Upper lobe of left lung (tissue), 6 donors: ENCODE measurements at places on chromosomes 12 and 14. TPM values are rescaled to one million over a fixed set of nuclear protein-coding genes. Genes with fewer than 3 reads are reported as not detected.

GRCh38 chr12:90174198-90174510, 465.5 kb upstream of the ATP2B1 start:
- DNase-seq, result no peak
- H3K4me1 ChIP-seq, result no peaks in the 10 kb centered on the region
- no peaks in the 10 kb centered on the region for H3K36me3 ChIP-seq
- H3K27me3 ChIP-seq, result no peaks in the 10 kb centered on the region

GRCh38 chr14:68440820-68441219, 352.0 kb downstream of the ZFP36L1 start:
- no peak for DNase-seq
- no peaks in the 10 kb centered on the region for H3K27me3 ChIP-seq
- no peak overlapping the region for H3K4me3 ChIP-seq
- H3K36me3 ChIP-seq, result no peaks in the 10 kb centered on the region
- peaks cover 3% of the 10 kb centered on the region for H3K4me1 ChIP-seq
- H3K27ac ChIP-seq, result no peak overlapping the region

GRCh38 chr14:92984082-92984788, 61.3 kb downstream of the CHGA start:
- H3K4me3 ChIP-seq, result no peak overlapping the region
- H3K27me3 ChIP-seq, result no peaks in the 10 kb centered on the region
- peaks cover 26% of the 10 kb centered on the region for H3K4me1 ChIP-seq
- no peaks in the 10 kb centered on the region for H3K36me3 ChIP-seq
- DNase-seq, result peak; percentile 67
- no peak overlapping the region for H3K27ac ChIP-seq

GRCh38 chr12:10190558-10191388, 11.9 kb downstream of the TMEM52B start:
- no peak for DNase-seq
- H3K4me1 ChIP-seq, result no peaks in the 10 kb centered on the region
- no peak overlapping the region for H3K4me3 ChIP-seq
- H3K27me3 ChIP-seq, result no peaks in the 10 kb centered on the region

- no peak overlapping the region for H3K4me3 ChIP-seq
- no peaks in the 10 kb centered on the region for H3K36me3 ChIP-seq
- no peak for DNase-seq
- H3K27ac ChIP-seq, result no peak overlapping the region
- no peaks in the 10 kb centered on the region for H3K27me3 ChIP-seq
These were observed 648.1 kb downstream of the BCL11B start for GRCh38 chr14:98623788-98624415.

GRCh38 chr14:72472845-72473244, 421.1 kb downstream of the DPF3 start:
- H3K27me3 ChIP-seq, result no peaks in the 10 kb centered on the region
- H3K4me3 ChIP-seq, result no peak overlapping the region
- no peaks in the 10 kb centered on the region for H3K36me3 ChIP-seq
- H3K27ac ChIP-seq, result no peak overlapping the region
- DNase-seq, result no peak
- H3K4me1 ChIP-seq, result peaks cover 11% of the 10 kb centered on the region

DNA sequence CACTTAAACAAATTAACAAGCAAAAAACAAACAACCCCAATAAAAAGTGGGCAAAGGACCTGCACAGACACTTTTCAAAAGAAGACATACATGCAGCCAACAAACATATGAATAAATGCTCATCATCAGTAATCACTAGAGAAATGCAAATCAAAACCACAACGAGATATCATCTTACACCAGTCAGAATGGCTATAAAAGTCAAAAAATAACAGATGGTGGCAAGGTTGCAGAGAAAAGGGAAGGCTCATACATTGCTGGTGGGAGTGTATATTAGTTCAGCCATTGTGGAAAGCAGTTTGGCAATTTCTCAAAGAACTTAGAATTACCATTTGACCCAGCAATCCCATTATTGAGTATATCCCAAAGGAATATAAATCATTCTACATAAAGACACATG, 34.6 kb upstream of the NT5DC3 start:
- DNase-seq, result no peak
- no peaks in the 10 kb centered on the region for H3K36me3 ChIP-seq
- no peaks in the 10 kb centered on the region for H3K27me3 ChIP-seq
- H3K4me1 ChIP-seq, result no peaks in the 10 kb centered on the region
- H3K27ac ChIP-seq, result no peak overlapping the region
- no peak overlapping the region for H3K4me3 ChIP-seq

GRCh38 chr14:51922624-51923023, 62.2 kb downstream of the GNG2 start:
- no peaks in the 10 kb centered on the region for H3K27me3 ChIP-seq
- H3K4me3 ChIP-seq, result no peak overlapping the region
- no peak overlapping the region for H3K27ac ChIP-seq
- no peaks in the 10 kb centered on the region for H3K4me1 ChIP-seq
- H3K36me3 ChIP-seq, result no peaks in the 10 kb centered on the region

DNA sequence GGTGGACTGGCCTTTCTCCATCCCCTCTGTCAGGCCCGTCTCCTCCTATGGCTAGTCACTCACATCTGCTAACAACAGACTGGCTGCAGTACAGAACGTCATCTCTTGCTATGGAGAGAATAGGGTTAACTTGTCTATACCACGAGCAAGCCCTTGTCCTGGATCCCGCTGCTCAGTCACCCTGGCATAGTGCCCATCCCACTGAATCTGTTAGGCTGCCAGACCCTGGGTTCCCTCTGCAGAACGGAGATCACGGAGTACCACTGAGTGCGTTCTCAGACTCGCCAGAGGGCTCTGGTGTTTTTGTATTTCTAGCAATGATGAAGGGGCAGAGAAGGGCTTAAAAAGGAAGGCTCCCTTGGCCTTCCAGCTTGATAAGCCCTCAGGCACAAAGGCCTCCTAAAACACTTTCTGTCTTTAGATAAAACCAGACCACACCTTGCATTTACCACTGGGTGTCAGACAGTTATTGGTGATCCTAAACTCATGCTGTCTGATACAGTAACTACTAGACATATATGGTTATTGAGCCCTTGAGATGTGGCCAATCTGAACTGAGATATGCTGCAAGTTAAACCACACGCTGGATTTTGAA, 6.3 kb upstream of the NRIP2 start:
- H3K27ac ChIP-seq, result no peak overlapping the region
- DNase-seq, result no peak
- no peak overlapping the region for H3K4me3 ChIP-seq
- H3K4me1 ChIP-seq, result no peaks in the 10 kb centered on the region
- H3K36me3 ChIP-seq, result peaks cover 22% of the 10 kb centered on the region

DNA sequence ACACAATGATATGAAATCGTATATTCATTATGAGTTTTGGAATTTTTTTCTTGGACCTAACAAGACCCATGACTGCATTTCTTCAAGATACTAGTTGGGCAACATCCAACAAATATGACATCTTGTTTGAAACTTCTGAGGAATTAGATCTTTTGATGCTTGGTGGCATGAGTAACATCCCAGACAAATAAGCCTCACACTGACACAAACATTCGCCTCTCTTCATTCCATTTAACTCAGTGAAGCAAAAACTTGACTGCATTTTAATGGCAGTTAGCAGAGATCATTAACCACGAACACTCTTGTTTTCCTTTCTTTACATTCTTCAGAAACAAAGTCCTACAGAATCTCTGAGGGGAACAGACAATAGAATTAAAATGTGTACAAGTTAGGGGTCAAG, 758.3 kb downstream of the C12orf50 start:
- no peaks in the 10 kb centered on the region for H3K4me1 ChIP-seq
- H3K27ac ChIP-seq, result no peak overlapping the region
- no peaks in the 10 kb centered on the region for H3K27me3 ChIP-seq
- no peaks in the 10 kb centered on the region for H3K36me3 ChIP-seq
- no peak overlapping the region for H3K4me3 ChIP-seq

GRCh38 chr12:47832263-47832933, 12.7 kb upstream of the HDAC7 start:
- H3K36me3 ChIP-seq, result no peaks in the 10 kb centered on the region
- H3K27ac ChIP-seq, result no peak overlapping the region
- H3K27me3 ChIP-seq, result no peaks in the 10 kb centered on the region

DNA sequence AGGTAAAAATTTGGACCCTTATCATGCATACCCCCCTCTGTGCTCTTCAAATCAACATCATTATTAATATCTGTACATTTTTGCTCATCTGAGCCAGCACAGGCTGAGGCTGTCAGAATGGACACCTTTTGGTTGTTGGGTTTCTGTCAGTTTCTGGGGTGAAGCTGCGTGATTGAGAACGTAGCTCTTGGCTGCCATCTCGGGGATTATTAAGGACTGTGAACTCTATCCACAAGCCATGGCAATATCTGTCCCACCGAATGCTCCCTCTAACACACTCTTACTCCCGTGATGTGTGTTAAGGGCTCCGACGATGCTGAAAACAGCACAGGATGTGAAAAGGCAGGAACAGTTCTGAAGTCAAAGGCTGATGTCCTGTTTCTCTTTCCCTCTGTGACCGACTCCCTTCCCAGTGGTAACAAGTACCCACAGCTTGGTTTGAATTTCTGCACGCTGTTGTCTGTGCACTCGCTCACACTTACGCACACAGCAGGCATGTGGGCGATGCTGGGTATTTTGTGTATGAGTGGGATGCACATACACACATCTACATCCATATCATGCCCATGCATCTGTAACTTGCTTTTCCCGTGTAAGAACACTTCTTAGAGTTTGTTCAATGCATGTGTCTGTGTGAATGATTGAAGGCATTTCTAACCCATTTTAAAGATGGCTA, 405.6 kb downstream of the TMEM121 start:
- no peaks in the 10 kb centered on the region for H3K4me1 ChIP-seq
- no peaks in the 10 kb centered on the region for H3K27me3 ChIP-seq
- no peak for DNase-seq
- no peak overlapping the region for H3K4me3 ChIP-seq

GRCh38 chr12:61357496-61357895, 902.7 kb upstream of the USP15 start:
- H3K4me1 ChIP-seq, result no peaks in the 10 kb centered on the region
- H3K36me3 ChIP-seq, result no peaks in the 10 kb centered on the region
- H3K27me3 ChIP-seq, result no peaks in the 10 kb centered on the region
- DNase-seq, result no peak

GRCh38 chr12:108317308-108318234, 21.5 kb downstream of the CMKLR1 start:
- peak overlapping the region; percentile 72 for H3K27ac ChIP-seq
- no peak overlapping the region for H3K4me3 ChIP-seq
- H3K27me3 ChIP-seq, result no peaks in the 10 kb centered on the region
- peaks cover 36% of the 10 kb centered on the region for H3K4me1 ChIP-seq
- H3K36me3 ChIP-seq, result no peaks in the 10 kb centered on the region
- DNase-seq, result no peak

DNA sequence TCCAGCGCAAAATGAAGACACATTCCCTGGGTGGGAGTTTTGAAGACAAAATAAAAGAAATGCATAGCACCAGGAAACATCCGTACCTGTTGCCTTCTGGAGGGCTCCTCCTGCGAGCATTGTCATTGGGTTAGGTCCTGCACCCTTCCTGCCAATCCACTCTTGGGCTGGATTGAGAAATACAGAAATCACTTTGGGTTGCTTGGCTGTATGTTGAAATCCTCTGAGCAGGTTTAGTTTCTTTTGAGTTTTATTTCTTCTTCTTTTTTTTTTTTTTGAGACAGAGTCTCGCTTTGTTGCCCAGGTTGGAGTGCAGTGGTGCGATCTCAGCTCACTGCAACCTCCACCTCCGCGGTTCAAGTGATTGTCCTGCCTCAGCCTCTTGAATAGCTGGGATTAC, 67.6 kb downstream of the ARF6 start:
- no peaks in the 10 kb centered on the region for H3K27me3 ChIP-seq
- H3K36me3 ChIP-seq, result no peaks in the 10 kb centered on the region
- H3K4me1 ChIP-seq, result no peaks in the 10 kb centered on the region
- H3K27ac ChIP-seq, result peak overlapping the region; percentile 63
- no peak for DNase-seq

DNA sequence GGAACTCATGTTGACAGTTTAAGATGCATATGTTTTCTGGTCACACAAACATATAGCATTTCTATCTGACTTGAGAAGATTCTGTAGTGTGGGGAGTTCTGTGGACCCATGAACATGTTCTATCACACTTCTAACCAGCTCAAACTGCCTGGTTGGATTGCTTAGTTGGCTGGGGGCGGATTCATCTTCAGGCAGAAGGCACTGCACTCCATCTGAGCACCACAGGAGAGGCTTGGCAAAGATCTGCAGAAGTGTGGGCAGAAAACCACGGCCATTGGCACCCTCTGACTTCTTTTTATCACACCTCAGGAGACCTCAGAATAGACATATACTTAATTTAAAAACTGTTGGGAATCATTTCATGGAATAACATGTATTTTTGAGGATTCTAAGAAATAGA, 68.5 kb downstream of the LIN7A start:
- H3K27me3 ChIP-seq, result no peaks in the 10 kb centered on the region
- H3K4me1 ChIP-seq, result no peaks in the 10 kb centered on the region
- H3K4me3 ChIP-seq, result no peak overlapping the region

- H3K27ac ChIP-seq, result no peak overlapping the region
- no peaks in the 10 kb centered on the region for H3K27me3 ChIP-seq
- no peaks in the 10 kb centered on the region for H3K4me1 ChIP-seq
- H3K36me3 ChIP-seq, result peaks cover 34% of the 10 kb centered on the region
- DNase-seq, result no peak
- H3K4me3 ChIP-seq, result no peak overlapping the region
These were observed 13.2 kb downstream of the EIF2S1 start for GRCh38 chr14:67373347-67373746.

GRCh38 chr12:69350777-69351176, 2.6 kb downstream of the LYZ start:
- no peak overlapping the region for H3K4me3 ChIP-seq
- no peaks in the 10 kb centered on the region for H3K36me3 ChIP-seq
- no peaks in the 10 kb centered on the region for H3K4me1 ChIP-seq
- no peak for DNase-seq
- no peak overlapping the region for H3K27ac ChIP-seq
- no peaks in the 10 kb centered on the region for H3K27me3 ChIP-seq

The PRKD1 gene
- 32.5 TPM for total RNA-seq

The SLCO1B1 gene
- total RNA-seq, result not detected

The TSPAN8 gene
- 12.8 TPM for total RNA-seq

The GALNT16 gene
- 2.7 TPM for total RNA-seq

The DBX2 gene
- not detected for total RNA-seq

The CRIP1 gene
- 104 TPM for total RNA-seq

The CD163L1 gene
- total RNA-seq, result 4.3 TPM

The AKAP6 gene
- total RNA-seq, result 18.3 TPM

The DAO gene
- total RNA-seq, result not detected

The GLI1 gene
- total RNA-seq, result 3.0 TPM

The RIMKLB gene
- total RNA-seq, result 63.6 TPM

The SMCO2 gene
- total RNA-seq, result not detected

The ALX1 gene
- total RNA-seq, result not detected
